Caco-2 (cell line): ENCODE measurements at places on chromosomes 3 and 15. TPM values are rescaled to one million over a fixed set of nuclear protein-coding genes. Genes with fewer than 3 reads are reported as not detected.
A peak's percentile ranks its signal among the peaks of the same experiment; 100 is the strongest.

The CEMIP gene
- total RNA-seq = 0.07 TPM in 2 replicates

The GOLGA8G gene
- not detected in 2 replicates for total RNA-seq

- H3K4me1 ChIP-seq = no peaks in the 10 kb centered on the region
- H3K27ac ChIP-seq = no peak overlapping the region
- H3K27me3 ChIP-seq = no peaks in the 10 kb centered on the region
- H3K4me3 ChIP-seq = no peak overlapping the region
- H3K36me3 ChIP-seq = no peaks in the 10 kb centered on the region
- DNase-seq = no peak
These were observed 96.8 kb downstream of the ANXA2 start for GRCh38 chr15:60301024-60301423.

DNA sequence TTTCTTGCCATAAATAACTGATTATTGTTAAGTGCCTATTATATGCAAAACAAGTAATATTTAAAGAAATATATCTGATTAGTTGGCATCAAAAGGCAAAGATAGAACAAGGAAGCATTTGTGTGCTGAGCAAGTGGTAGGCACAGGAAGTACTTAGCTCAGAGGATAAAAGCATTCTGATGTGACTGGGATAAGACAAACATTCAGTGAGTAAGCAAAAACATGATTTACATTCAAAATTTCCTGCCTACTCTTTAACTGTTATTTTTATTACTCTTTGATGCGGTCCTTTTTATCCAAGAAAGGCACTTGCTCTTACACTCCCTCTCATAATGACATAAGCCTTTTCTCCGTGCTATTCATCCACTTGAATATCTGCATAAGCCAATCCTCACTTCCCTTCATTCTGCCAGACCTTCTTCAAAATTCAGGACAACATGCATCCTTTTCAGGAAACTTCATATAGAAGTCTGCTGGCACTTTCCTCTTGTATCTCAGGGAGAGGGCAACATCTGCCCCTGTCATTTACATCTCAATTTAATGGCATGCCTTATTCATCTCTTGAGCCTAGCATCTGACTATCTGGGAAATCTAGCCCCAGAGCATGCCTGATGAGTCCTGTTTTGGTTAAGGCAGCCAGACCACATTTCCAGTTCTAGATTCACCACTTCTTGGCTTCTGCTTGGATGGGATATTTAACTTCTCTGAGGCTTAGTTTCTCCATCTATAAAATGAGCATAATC is 478.2 kb upstream of the ROBO2 start:
- no peaks in the 10 kb centered on the region for H3K4me1 ChIP-seq
- no peak overlapping the region for H3K4me3 ChIP-seq
- H3K27ac ChIP-seq = no peak overlapping the region
- no peaks in the 10 kb centered on the region for H3K36me3 ChIP-seq

DNA sequence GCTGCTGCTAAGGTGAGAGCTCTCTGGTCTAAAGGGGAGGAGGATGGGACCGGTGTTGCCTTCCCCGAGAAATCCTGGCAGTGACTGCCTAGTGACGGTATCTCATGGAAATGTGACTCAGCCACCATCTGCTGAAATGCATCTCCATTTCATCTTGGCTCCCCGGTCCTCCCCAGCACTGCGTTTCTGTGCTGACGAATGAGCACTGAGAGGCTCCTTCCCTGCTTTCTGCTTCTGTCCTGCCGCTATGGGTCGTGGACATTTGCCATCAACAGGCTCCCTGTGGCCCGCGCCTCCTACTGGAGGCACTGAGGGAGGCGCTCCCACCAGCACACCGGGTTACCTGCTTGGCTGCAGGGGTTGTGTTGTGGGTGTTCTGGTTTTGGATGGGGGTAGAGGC is 13.5 kb upstream of the SEC13 start:
- no peak for DNase-seq
- H3K4me3 ChIP-seq = no peak overlapping the region
- H3K27ac ChIP-seq = no peak overlapping the region
- no peaks in the 10 kb centered on the region; the same call in none of the 2 replicates for H3K27me3 ChIP-seq
- no peaks in the 10 kb centered on the region for H3K36me3 ChIP-seq

DNA sequence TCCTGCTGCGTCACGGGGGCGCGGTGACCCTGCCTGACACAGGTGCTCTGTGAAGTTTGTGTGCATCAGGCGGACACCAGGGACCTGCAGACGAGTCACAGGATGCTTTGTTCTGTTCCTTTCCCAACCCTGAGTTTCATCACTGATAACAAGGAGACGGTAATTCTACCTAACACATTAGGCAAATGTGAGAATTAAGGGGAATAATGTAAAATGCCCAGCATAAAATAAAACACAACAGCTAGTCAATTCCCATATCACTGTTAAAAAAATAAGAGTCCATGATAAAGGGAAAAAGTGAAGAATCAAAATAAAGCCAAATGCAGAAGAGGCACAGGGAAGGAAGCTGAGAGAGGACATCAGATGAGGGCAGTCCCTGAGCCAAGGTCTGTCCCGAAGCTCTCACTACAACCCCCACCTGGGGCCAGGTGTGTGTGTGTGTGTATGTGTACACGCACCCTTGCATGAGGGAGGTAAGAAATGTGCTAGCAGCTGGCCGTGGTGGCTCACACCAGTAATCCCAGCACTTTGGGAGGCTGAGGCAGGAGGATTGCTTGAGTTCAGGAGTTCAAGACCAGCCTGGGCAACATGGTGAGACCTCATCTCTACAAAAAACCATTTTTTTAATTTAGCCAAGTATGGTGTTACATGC is 27.5 kb downstream of the PLA2G4D start:
- no peaks in the 10 kb centered on the region for H3K27me3 ChIP-seq
- peaks cover 11% of the 10 kb centered on the region for H3K4me1 ChIP-seq
- H3K36me3 ChIP-seq = no peaks in the 10 kb centered on the region

DNA sequence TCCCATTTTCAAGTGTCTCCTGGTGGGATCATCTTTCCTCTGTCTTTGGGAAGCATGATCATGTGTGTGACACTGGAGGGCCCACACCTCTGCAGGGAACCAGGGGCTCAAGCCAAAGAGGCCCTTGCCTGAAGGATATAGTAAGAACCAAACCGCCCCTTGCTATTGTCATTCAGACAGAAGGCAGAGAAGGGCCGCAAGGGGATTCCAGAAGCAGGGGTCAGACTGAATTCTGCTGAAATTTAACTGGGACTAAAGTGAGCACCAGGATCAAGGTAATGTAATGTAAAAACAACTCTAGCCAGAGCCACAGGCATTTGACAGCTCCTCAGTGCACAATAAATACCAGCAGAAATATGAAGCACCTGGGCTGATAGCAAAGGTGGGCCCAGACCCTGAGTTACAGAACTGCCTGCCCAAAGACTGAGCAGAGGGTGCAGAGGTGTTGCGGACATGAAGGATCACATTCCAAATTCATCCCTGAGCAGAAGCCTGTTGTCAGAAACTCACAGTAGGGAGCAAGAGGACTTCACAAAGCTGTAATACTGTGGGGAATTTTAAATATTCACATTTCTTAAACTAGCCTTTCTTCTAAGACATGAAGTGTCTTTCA is 46.0 kb upstream of the RASGRF1 start:
- H3K4me3 ChIP-seq = no peak overlapping the region
- no peaks in the 10 kb centered on the region for H3K4me1 ChIP-seq
- no peaks in the 10 kb centered on the region for H3K36me3 ChIP-seq
- H3K27ac ChIP-seq = no peak overlapping the region

DNA sequence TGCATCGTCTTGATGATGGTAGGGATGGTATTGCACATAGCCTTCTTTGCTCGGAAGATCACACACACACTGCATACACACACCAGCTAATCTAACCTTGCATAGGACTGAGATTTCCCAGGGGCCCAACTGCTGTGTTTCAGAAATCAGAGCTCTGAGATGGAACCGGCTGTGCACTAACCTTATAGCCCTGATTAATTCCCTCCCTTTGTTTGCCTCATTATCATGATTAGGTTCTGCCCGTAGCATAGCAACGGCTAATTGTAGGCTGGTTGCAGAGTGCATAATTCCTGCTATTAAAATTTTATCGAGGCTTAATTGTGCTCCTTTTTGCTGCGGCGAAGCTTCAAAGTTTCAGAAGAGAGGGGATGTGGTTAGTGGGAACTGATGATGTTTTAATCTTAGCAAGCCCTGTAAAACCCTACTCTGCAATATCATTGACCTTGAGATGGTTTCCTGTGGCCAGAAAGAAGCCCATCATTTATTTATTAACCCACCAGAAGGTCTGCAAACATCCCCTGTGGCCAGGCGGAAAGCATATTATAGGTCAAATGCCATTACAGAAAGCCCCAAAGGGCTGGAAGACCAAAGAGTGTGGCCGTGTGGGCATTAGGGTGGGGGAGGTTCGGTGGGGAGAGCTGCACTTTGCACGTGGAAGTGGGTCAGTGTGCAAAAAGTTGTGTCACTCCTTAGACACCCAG is 56.2 kb upstream of the GLCE start:
- H3K27me3 ChIP-seq = no peaks in the 10 kb centered on the region; the same call in 1 of the 2 replicates
- no peak for DNase-seq
- H3K36me3 ChIP-seq = no peaks in the 10 kb centered on the region

DNA sequence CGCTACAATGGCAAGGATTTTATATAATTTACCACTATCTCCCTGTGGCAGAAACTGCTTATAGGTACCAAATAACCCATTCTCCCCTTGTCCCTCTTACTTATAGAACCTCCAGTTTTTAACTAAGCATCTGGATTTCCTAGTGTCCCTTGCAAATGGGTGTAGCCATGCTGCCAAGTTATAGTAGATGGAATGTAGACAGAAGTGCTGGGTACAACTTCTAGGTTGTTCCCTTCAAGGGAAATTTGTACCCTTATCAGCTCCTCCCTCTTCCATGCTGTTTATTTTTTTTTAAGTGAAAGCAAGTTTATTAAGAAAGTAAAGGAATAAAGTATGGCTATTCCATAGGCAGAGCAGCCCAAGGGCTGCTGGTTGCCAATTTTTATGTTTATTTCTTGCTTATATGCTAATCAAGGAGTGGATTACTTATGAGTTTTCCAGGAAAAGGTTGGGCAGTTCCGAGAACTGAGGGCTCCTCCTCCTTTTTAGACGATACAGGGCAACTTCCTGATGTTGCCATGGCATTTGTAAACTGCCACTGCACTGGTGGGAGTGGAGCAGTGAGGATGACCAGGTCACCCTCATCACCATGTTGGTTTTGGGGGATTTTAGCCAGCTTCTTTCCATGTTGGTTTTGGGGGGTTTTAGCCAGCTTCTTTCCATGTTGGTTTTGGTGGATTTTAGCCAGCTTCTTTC is 40.1 kb upstream of the TM4SF19 start:
- H3K4me3 ChIP-seq = no peak overlapping the region
- H3K27ac ChIP-seq = no peak overlapping the region
- H3K36me3 ChIP-seq = no peaks in the 10 kb centered on the region
- no peaks in the 10 kb centered on the region for H3K27me3 ChIP-seq

GRCh38 chr15:68304589-68305337 is 27.2 kb downstream of the FEM1B start:
- H3K36me3 ChIP-seq = no peaks in the 10 kb centered on the region
- peak overlapping the region; percentile 19 for H3K27ac ChIP-seq
- no peaks in the 10 kb centered on the region for H3K27me3 ChIP-seq
- H3K4me3 ChIP-seq = no peak overlapping the region
- H3K4me1 ChIP-seq = peaks cover 23% of the 10 kb centered on the region

The SLITRK3 gene
- not detected in 2 replicates for total RNA-seq

DNA sequence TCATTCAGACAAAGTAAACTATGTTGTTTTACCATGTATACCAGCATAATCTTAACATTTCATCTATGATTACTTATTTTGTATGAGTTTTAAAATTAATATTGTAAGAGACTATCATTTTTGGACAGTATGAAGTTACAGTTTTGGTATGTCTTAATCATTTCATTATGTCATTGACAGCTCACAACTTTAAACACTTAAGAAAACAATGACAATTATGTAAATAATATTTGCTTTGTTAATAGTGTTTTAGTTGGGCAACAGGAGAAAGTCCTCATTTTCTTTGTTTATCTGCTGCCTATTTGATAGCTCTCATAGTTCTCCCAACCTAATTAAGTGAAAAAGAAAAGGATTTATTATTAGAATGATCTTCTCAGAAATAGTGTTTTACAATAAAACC is 80.2 kb downstream of the MEF2A start:
- no peak overlapping the region for H3K27ac ChIP-seq
- no peaks in the 10 kb centered on the region for H3K4me1 ChIP-seq
- DNase-seq = no peak
- H3K36me3 ChIP-seq = no peaks in the 10 kb centered on the region
- H3K27me3 ChIP-seq = no peaks in the 10 kb centered on the region

DNA sequence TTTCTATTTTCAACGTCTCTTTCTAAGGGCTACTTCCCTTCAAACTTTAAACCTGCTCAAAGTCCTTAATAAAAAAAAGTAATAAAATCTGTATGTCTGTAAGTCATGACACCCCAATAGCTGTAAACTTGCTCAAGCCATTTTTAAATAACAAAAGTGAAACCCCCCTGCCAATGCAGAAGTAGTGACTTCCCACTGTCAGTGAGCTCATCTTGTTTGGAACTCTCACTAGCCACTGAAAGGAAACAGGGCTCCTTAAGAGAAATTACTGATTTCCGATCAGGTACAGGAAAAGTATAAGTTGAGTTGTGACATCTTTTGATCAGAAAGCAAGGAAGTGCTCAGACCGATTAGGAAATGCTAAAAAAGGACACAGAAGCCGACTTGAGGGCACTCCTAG is 27.6 kb upstream of the GPR171 start:
- H3K27me3 ChIP-seq = no peaks in the 10 kb centered on the region
- no peaks in the 10 kb centered on the region for H3K36me3 ChIP-seq
- no peak for DNase-seq

The CSTA gene
- total RNA-seq = 1.0 and 1.1 TPM in 2 replicates

The SERINC4 gene
- 0.21 and 0.23 TPM in 2 replicates for total RNA-seq

GRCh38 chr15:75758071-75758872 is 45.6 kb upstream of the CSPG4 start:
- H3K4me1 ChIP-seq = peaks cover 8% of the 10 kb centered on the region; the same call in 1 of the 2 replicates

GRCh38 chr15:49036650-49037545 is 9.3 kb downstream of the SECISBP2L start:
- peaks cover 1% of the 10 kb centered on the region; the same call in 1 of the 2 replicates for H3K36me3 ChIP-seq
- H3K27ac ChIP-seq = no peak overlapping the region
- DNase-seq = no peak
- no peaks in the 10 kb centered on the region for H3K27me3 ChIP-seq
- H3K4me1 ChIP-seq = peaks cover 21% of the 10 kb centered on the region

The ADAMTS17 gene
- total RNA-seq = 1.5 and 2.0 TPM in 2 replicates

DNA sequence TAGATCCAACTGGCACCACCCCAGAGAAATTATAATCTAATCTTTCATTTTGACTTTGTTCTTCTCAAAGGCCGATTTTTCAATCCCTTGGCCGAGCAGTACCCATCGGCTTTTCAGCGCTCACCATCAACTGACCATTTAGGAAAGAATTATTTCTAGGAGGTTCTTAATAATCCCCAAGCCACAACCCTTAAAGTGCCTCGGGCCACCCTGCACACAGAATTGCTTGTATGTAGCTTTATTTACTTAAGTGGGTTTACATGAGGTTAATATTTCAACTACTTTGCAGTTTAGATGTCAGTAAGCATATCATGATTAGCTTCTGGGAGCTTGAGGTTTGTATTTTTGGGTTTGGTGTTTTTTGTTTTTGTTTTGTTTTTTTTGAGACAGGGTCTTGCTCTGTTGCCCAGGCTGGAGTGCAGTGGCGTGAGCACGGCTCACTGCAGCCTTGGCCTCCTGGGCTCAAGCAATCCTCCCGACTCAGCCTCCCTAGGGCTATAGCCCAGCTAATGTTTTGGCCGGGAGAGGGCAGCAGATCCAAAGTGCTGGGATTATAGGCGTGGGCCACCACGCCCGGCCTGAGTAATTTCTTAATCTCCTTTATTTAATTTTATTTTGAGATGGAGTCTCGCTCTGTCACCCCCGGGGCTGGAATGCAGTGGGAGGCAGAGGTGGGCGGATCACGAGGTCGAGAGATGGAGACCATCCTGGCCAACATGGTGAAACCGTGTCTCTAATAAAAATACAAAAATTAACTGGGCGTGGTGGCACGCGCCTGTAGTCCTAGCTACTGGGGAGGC is 801 bp upstream of the CDAN1 start:
- H3K27me3 ChIP-seq = no peaks in the 10 kb centered on the region
- DNase-seq = no peak
- peak overlapping the region; percentile 69 for H3K4me3 ChIP-seq
- no peaks in the 10 kb centered on the region; the same call in 1 of the 2 replicates for H3K36me3 ChIP-seq
- H3K4me1 ChIP-seq = no peaks in the 10 kb centered on the region; the same call in 1 of the 2 replicates
- peak overlapping the region; percentile 76 for H3K27ac ChIP-seq
